Heart right ventricle (tissue), 16 donors: ENCODE measurements at places on chromosomes 13 and 19. TPM values are rescaled to one million over a fixed set of nuclear protein-coding genes. Genes with fewer than 3 reads are reported as not detected.

- no peak for DNase-seq
These were observed 89.3 kb downstream of the DIAPH3 start for GRCh38 chr13:60074397-60074796.

DNA sequence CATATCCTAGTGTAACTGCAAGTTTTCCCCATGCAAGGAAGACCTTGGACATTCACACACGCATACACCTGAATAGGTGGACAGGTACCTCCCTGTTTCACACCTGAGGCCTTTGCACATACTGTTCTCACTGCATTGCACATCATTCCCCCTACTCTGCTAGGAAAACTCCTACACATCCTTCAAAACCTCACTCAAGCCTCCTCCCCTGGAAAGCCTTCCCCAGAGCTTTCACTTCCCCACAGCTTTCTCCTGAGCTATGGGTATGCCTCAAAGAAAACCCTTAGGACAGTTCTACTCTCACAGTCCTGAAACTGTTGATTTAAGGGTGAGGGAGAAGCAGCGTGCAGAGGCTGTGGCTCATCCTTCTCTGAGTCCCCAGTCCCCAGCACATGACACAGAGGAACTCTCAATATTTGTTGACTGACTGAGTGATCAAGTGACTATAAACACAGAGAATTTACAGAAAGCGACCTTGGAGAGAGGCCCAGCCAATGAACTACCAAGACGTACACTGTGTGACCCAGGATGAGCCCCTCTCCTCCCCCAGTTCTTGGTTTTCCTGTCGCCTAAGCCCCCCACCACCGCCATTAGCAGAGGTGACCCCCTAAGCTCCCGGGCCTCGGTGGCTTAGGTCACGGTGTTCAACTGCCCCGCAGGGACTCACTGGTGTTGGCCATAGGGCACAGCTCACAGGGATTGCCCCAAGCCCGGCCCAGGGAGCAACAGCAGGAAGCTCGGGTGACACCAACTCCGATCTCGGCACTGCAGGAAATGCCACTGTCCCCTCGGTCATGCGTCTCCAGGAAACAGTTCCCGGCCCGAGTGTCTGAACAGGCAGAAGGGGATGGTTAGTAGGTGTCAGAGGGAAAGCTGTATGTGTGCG, 40.6 kb downstream of the FBN3 start:
- no peak for DNase-seq

IFT88 gene
- 5.9 TPM for polyA plus RNA-seq

SOX21 gene
- polyA plus RNA-seq, result not detected

IZUMO2 gene
- not detected for polyA plus RNA-seq

- no peak for DNase-seq
These were observed 12.4 kb downstream of the TMEM272 start for GRCh38 chr13:51832471-51833152.

LILRA5 gene
- polyA plus RNA-seq, result 0.37 TPM

- no peak for DNase-seq
These were observed 15.2 kb downstream of the BIVM start for GRCh38 chr13:102814025-102814607.

DNA sequence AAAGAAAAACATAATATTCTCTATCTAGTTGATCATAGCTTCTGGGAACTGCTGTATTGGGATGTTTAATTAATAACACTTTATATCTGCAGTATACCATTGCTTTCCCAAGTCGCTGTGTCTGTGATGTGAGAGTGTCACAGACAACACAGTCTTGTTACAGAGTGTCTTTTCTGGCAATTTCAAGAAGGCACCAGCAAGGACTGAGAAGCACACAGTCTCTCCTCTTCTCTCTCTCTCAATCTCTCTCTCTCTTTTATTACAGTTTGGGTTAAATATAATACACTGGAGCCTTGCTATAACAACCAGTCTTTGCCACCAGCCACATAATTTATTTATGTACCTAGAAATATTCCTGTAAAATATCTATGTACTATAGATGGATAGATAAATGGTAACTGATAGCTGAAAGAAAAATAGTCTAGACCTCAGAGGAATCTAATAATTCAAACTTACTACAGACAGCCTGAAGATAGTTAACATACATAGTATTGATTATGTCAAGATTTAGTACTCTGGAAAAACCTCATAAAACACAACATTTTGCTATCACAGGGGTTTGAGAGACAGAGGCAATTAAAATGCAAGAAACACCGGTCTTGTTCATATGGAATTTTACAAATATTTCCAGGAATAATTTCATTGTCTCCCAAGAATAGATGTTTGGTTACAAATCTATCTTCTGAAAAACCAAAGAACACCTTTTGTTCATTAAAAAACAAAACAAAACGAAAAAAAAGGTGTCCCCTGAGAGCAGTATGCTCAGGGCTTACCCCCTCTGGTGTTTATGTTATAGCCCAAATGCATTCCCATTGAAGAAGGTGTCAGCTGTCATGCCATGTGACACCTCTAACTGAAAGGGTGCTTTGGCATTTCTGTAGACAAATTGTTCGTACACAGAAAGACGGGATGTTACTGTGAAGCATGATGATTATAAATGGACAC, 507.8 kb downstream of the TBC1D4 start:
- no peak for DNase-seq

GRCh38 chr19:1811942-1812425, at the start of gene ATP8B3:
ATP8B3 (minus strand) TSS chr19:1812276; CDS start chr19:1811736, 540 bp downstream.
- peak; percentile 88 for DNase-seq

DNA sequence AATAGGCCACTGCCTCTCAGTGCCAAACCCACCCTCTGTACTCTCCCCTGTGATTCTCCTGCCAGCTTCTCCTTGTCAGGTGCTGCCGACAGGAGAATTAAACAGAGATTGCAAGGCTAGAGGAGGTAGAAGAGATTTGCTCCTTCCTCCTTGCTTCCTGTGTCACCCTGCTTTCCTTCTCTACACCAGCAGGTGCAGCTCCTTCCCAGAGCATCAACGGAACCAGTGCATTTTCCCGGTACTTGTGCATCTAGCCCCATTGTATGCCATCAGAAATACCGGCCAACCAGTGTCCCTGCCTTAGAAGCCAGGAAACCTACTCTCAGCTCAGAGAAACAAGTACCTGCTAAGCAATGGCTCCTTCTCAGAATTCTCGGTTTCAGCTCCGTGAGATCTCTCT, 253.2 kb downstream of the SUCLA2 start:
- DNase-seq, result no peak

- DNase-seq, result no peak
These were observed 1884.3 kb upstream of the PCDH20 start for GRCh38 chr13:63299866-63300394.

GRCh38 chr19:19552798-19553197, 14.7 kb downstream of the CILP2 start:
- no peak for DNase-seq

GRCh38 chr13:59532405-59532804, 631.3 kb downstream of the DIAPH3 start:
- no peak for DNase-seq

- no peak for DNase-seq
These were observed 17.3 kb downstream of the C19orf81 start for GRCh38 chr19:50666346-50667176.
